ELR (cell line): ENCODE measurements at places on chromosomes 1 and 21.

DNA sequence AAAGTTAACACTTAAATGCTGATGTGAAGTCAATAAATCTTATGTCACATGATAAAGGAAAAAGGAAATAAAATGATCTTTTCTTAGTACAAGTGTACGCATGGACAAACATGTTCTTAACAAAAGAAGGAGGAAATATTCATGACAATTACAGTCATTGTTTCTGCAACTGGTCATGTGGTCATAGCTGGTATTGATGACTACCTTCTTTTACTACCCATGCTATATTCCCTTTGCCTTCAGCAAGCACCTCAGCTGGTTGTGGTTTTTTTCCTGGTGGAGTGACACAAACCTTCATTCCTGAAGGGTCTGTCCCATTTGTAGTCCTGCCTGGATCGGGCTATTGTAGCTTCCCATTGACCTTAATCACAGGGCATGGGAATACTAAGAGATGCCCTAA, 23.4 kb upstream of the TSHB start:
- no peak for DNase-seq

DNA sequence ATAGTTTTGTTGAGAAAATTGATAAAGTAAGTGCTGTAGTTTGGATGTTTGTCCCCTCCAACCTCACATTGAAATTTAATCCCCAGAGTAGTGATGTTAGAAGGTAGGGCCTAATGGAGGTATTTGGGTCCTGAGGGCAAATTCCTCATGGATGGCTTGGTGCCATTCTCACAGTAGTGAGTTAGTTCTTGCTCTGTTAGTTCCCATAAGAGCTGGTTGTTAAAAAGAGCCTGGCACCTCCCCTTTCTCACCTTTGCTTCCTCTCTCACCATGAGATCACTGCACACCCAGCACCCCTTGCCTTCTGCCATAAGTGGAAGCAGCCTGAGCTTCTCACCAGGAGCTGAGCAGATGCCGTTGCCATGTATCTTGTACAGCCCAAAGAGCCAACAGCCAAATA, 354.8 kb upstream of the NFIA start:
- DNase-seq = no peak

GRCh38 chr1:28416509-28417194, 47.1 kb downstream of the PHACTR4 start:
- DNase-seq = peak; percentile 35

GRCh38 chr1:56963667-56964066, 2.1 kb downstream of the C8B start:
- DNase-seq = no peak

GRCh38 chr1:239417986-239418640, 31.7 kb downstream of the CHRM3 start:
- DNase-seq = no peak

DNA sequence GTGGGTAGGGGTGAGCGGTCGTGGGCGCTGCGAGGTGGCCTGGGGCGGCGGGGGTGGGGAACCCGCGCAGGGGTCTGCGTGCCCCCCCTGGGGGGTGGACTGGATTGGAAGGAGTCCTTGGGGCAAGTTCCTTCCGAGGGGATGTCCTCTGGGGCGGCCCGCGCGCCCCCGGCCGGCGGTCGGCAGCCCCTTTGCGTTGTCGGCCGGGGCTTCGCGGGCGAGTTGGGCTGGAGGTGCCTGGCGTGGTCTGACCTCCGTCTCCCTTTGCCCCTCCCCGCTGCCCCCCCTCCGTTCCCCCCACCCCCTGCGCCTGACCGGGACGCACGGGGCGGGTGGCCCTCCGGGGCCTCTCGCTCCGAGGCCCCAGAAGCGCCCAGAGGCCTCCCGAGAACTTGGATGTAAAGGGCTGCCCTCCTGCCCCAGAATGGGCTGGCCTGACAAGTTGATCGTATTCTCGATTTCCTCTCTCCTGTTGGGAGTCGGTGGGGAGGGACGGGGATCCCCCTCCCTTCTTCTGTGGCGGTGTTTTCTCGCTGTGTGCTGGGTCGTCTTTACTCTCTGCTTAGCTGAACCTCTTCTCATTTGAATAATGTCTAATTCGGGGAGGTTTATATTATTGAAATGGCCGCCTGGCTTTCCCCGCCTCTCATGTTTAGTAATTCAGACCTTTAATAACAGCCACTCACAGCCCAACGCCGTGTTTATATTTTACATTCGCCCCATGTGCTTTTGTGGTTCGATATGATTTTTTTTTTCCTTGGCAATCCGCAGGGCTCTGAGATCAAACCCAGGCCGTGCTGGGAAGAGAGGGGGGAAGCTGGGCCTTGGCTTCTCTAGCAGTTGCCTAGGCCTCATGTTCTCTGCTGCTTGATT, 1.3 kb downstream of the POU2F1 start:
- peak; percentile 81 for DNase-seq

DNA sequence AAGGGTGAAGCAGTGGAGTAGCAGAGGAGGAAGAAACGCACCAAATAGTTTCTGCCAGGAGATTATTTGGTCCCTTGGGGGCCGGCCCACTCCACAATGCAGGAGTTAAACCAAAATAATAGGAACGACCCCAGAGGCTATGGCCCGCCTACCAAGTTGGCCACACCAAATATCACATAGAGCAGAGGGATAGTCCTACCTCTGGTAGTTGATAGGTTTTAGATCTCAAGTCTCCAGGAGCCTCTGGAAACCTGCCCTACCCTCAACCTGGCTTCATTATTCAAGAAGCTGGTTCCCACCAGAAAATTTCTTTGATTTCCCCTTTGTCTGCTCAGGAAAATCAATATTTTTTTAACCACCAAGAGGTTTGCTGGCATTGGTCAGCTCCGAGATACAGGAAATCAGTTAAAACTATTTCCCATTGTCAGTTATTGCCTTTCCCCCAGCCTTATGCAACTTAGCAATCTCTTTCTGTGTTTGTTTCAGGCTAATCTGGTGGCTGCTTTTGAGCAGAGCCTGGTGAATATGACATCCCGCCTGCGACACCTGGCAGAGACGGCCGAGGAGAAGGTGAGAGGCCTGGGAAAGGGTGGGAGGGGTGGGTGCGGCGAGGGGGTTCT, 35.5 kb upstream of the IPO9 start:
- DNase-seq = no peak
